Head of caudate nucleus (tissue), 42 donors: ENCODE measurements at places on chromosomes 3 and 15.

GRCh38 chr3:101973163-101973505, 123.8 kb downstream of the NFKBIZ start:
- no peak for DNase-seq

GRCh38 chr3:102181175-102181920, 253.5 kb upstream of the ZPLD1 start:
- DNase-seq: no peak

DNA sequence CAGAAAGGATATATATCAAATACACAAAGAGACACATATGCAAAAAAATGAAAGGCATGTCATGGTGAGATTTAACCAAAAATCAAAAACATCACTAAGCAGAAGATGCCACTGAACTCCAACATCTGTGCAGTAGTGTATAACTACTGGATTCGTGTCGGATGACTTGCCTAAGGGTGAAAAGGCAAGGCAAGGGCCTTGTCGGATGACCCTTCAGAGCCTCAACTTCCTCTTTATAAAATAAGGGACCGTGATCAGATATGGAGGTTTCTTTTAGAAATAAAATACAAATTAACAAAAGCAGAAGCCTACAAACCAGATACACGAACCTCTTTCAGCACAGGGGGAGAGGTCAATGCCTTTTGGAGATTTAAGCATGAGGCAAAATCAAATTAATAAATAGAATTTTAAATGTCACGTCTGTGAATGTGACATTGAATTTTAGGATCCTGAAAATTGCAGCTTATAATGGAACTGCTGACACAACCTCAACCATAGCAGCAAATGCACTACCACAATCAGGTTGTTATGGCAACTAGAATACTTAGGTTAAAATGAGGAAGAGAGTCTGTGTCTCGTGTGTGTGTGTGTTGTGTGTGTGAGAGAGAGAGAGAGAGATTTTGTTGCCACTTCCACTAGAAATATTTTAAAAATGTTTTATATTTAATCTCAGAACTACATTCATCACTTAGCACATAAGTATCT, 8.3 kb upstream of the CHRM5 start:
- no peak for DNase-seq

GRCh38 chr3:30996467-30996866, 102.0 kb upstream of the GADL1 start:
- no peak for DNase-seq

GRCh38 chr3:58654466-58654865, 12.1 kb downstream of the FAM3D start:
- DNase-seq: no peak

GRCh38 chr3:146100180-146100579, 60.8 kb downstream of the PLOD2 start:
- no peak for DNase-seq

DNA sequence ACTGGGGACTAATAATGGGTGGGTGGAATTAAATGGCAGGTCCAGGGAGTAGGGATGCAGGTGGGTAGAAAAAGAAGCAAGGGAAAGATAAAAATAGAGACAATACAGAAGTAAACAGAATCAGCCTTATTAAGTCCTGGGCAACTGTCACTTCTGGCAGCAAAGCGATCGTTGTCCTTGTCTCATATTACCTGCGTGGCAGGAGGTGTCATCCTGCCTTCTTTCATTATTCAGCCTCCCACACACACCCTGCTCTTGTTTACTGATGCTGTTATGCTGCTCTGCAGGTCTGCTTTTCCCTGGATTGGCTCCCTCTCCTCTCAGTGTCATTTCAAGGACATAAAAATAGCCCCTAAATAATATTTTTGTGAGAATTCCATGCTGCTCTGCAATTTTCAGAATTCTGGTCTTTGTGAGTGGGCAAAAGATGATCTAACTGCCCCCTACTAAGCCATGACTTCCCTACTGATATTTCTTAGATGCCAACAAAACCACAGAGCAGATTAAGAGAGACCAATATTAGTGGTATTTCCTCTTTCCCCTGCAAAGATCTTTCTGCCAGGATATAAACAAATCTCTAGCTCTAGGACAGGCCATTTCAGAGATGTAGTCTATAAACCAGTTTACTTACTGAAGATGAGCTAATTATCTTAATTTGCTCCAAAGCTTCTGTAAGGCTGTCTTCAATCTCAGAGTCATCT, 8.5 kb downstream of the VEPH1 start:
- no peak for DNase-seq

GRCh38 chr15:28260722-28261121, 61.3 kb downstream of the HERC2 start:
- no peak for DNase-seq

DNA sequence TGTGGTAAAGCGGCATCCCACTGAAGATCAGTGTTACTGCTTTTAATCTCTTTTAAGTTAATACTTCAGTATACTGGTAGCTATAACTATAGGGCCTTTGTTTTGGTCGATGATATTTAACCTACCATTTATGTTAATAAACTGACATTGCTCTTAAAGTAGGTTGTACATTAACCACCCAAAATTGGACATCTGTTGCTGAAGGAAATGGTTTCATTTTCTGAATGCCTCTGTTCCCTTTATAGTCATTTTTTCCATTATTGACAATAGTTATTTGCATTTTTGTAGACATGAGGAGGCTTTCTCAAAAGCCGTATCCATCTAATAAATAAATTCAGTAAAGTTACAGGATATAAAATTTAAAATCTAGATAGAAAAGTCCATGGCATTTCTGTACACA, 252.4 kb upstream of the UBE2E1 start:
- no peak for DNase-seq

DNA sequence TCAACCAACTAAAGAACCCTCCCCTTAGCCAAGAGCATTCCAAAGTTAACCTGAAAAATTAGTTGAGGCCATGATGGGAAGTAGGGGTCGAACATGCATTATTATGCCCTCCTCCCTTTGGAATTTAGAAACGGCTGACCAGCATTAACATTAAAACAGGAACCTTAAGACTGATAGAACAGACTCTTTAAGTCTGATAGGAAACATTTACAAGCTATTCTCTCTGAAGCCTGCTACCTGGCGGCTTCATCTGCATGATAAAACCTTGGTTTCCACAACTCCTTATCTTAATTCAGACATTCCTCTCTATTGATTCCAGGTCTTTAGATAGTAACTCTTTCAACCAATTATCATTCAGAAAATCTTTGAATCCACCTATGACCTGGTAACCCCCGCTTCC, 331.0 kb downstream of the CGGBP1 start:
- no peak for DNase-seq

DNA sequence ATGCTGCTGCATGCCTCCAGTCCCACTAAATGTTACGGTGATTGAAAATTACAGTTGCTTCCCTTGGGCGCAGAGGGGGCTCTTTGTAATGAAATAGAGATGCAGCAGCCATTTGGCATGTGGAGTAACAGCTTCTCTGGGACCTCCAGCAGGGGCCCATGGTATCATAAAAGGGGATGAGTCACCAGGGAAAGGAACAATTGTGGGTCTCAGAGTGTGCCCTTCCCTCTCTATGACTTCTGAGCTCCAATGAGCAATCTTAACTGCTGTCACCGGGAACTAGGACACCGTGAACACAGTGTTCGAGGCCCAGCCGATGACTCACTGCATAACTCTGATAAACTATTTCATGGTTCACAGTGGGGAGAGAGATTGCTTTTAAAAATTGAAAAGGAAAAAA, 164.8 kb upstream of the NUDT16 start:
- DNase-seq: no peak

- DNase-seq: no peak
Observed at GRCh38 chr3:111315930-111316587, 225.9 kb upstream of the CD96 start.

- DNase-seq: no peak
Observed at GRCh38 chr15:59406446-59406845, 31.5 kb upstream of the FAM81A start.

GRCh38 chr3:159945930-159946329, 42.7 kb upstream of the IL12A start:
- no peak for DNase-seq

- no peak for DNase-seq
Observed at GRCh38 chr3:9754678-9755077, 4.9 kb downstream of the OGG1 start.

GRCh38 chr15:69395991-69396390, 18.2 kb upstream of the KIF23 start:
- no peak for DNase-seq

DNA sequence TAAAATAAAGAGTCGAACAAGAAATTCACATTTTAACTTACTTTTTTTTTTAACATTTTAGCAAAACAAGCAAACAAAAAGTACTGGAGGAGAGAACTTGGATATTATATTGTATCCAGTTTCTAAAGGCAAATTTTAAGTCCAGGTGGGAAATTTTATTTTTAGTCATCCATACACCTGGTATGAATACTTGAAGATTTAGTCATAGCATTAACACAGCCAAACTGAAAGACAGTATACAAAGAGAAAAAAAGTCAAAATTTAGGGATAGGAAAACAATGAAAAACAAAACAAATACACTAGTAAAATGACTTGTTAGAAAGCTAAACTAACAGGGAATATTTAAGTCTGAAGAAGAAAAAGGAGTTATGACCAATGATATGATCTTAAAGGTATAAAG, 69.1 kb downstream of the PROS1 start:
- DNase-seq: no peak

DNA sequence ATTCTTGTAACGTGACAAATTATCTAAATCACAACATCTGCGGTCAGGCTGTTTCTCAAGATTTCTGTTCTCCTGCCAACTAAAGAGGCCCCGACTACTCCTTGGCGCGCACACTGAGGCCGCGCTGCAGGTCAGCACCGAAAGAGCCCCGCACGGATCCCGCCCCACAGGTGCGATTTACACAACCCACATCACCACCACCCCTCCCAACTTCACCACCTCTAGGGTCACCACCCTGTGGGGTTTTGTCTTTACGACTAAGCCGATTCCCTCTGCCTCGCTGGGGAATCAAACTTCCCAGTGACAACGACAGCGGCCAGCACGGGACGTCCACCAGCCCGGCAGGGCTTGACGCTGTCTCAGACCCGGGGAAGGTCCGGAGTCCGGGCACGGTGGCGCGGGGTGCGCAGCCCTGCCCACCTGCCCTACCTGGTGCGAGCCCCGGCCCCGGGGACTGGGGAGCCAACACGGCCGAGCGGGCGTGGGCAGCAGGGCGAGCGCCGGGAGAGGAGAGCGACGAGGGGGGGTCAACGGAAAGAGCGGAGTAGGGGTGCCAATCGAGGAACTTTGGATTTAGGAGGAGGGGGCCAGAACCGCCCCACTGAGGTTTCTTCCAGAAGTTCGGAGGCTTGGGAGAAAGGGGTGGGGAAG, 764 bp downstream of the UACA start:
- no peak for DNase-seq

- no peak for DNase-seq
Observed at GRCh38 chr15:27903405-27903804, 195.7 kb downstream of the OCA2 start.

DNA sequence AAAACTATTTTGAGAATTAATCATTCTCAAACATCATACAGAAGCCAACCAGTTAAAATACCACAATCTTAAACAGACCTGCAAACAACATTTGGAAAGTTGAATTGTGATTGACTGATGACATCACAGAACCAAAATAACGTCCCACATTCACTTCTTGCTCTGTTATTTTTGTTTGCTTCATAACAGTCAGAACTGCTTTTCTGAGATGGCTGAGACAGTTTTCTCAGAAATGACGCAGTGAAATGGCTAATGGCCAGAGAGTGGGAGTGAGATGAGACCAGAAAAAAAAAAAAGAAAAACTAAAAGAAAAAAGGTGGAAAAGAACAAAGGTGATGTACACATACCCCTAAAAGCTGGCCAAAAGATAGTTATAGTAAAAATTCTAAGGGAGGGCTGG, 1061.2 kb downstream of the FHIT start:
- no peak for DNase-seq

DNA sequence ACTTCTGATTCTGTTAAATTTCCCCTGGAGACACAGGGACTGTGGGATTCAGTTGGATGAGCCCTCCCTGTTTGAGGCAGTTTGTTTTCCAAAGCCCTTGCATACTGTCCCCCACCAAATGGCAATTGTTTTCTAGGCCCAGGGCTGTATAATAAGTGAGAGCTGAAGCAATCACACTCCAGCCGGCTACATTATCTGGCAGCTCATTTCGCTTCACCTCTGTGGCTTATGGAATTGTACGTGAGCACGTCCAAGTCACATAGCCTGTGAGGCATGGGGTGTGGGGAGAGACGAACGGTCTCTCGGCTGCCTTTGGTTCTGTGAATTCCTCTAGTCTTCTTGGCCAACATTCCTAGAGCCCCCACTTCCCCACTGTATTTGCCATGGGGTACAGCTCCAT, 10.7 kb downstream of the RBP2 start:
- no peak for DNase-seq

- DNase-seq: no peak
Observed at GRCh38 chr3:170205302-170205701, 16.9 kb upstream of the PRKCI start.

- DNase-seq: no peak
Observed at GRCh38 chr3:196938124-196938523, 4.2 kb downstream of the NCBP2 start.

DNA sequence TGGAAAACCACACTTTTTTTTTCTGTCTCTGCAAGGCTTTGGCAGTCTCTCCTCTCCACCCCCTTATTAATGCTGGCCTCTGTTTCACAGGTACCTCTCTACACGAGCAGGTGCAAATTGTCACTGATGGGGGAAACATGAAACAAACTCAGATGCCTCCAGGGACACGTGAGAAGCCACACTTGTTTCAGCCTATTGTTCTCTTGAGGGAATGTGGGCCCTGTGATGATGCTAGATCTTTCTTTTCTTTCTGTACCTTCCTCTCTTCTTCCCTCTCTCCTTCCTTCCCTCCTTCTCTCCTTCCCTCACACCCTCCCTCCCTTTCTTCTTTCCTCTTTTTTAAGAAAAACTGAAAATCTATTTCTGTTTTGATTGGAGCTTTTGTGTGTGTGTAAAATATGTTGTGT, 5.7 kb upstream of the BLM start:
- DNase-seq: no peak

DNA sequence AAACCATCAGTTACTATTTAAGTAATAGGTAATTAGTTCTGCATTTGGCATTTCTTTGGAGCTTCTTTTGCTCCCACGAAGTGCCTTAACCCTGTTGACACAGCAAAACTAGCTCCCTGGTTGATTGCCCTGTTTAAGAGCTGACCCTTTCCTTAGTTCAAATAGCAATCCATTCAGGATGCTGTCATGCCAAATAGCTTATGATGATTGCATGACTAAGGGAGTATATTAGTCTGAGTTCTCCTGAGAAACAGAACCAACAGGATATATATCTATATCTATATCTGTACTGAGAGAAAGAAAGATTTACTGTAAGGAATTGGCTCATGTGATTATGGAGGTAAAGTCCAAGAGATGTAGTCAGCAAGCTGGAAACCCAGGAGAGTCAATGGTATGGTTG, 50.3 kb upstream of the SPRED1 start:
- no peak for DNase-seq
